Stimulated activated CD8-positive, alpha-beta memory T cell treated with anti-CD3 and anti-CD28 coated beads, Interleukin-4, amount 100 ng/mL, for 1 hour (primary cell): ENCODE measurements at places on chromosomes 13 and 19.

DNA sequence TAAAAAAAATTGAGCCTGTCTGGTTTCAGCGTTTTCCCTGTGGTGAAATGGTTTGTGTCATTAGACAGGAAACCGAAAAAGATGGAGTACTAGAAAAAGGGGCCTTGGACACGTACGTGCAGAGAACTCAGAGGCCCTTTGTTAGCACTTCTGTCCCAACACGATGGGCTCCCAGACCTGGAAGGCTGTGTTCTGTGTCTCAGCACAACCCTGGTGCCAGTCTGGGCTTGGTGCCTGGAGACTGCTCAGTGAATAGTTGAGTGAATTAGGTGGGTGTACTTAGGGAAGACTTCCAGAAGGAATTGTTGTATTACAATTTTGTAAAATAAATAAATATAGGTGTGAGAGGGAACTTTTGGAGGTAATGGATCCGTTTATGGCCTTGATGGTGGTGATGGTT lies 8.7 kb downstream of the ZNF71 start:
- DNase-seq = no peak

DNA sequence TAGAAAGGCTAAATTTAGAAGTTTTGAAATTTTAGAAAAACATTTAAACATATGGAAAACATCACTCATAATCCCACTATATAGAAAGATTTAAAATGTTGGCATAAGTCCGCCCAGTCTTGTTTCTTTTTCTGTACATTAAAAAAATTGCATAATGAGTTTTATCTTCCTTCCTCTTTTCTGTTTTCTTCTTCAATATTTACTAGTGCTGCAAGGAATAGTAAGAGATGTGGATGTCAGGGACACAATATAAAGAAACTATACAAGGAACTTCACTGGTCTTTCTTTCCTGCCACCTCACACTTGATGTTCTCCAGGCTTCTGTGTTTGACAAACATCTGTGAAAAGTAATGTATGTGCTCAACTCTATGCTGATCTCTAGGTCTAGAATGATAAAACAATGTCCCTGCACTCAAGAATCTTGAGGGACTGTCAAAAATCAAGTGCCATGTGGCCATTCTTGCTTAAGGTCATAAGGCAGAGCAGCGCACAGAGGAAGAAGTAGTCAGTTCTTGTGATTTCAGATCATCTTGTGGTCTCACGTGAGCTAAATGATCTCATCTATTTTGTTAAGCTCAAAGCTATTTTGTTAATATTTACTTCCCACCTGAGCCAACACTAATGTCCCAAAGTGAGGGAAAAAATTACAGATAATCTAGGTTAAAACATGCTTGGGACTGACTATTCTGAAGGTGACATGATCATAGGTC lies 186.9 kb upstream of the OBI1 start:
- DNase-seq = no peak

DNA sequence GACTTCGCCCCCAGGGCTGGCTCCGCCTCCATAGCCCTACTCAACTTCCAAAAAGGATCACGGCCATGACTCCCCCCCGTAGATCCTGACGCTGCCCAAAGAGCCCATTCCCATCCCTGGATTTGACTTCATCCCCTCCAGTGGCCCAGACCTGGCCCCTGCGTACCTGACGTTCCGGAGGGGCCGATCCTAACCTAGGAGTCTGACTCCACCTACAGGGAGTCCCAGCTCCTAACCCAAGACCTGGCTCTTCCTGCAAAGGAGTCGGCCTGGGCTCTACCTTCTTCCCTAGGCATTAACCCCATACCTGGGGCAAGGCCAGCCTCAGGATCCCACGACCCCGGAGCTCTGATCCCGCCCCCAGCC lies 10.8 kb downstream of the STAP2 start:
- DNase-seq = no peak

- no peak for DNase-seq
These were observed 41.8 kb downstream of the RNASEH2B start for GRCh38 chr13:50951366-50951765.

GRCh38 chr13:29733147-29733611 lies 117.2 kb downstream of the UBL3 start:
- no peak for DNase-seq

DNA sequence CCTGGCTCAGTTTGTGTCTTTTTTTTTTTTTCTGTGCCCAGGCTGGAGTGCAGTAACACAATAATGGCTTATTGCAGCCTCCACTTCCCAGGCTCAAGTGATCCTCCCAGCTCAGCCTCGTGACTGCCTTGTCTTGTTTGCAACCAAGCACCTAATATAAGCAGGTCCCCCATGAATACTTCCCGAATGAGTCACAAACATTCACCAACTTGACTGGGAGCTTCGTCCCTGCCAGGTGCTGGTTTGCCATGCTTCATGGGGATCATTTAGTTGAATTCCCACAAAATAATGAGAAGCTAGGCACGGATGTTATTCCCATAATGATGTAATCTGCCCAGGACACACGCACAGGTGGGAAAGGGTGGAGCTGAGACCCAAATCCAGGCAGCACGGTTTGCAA lies 176.5 kb downstream of the CACNA1A start:
- no peak for DNase-seq

DNA sequence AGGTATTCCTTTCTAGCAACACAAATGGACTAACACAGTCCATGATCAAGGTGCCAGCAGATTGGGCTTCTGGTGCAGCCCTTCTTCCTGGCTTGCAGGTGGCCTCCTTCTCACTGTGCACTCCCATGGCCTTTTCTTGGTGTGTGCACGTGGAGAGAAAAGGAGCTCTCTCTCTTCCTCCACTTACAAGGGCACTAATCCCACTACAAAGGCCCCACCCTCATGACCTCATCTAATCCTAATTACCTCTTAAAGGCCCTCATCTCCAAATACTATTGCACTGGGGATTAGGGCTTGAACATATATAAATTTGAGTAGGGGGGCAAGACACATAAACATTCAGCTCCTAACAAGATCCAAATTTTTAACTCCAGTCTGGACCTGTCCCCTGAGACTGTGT lies 19.7 kb upstream of the FARP1 start:
- no peak for DNase-seq

GRCh38 chr13:87057807-87058520 lies 613.2 kb upstream of the SLITRK5 start:
- no peak for DNase-seq

DNA sequence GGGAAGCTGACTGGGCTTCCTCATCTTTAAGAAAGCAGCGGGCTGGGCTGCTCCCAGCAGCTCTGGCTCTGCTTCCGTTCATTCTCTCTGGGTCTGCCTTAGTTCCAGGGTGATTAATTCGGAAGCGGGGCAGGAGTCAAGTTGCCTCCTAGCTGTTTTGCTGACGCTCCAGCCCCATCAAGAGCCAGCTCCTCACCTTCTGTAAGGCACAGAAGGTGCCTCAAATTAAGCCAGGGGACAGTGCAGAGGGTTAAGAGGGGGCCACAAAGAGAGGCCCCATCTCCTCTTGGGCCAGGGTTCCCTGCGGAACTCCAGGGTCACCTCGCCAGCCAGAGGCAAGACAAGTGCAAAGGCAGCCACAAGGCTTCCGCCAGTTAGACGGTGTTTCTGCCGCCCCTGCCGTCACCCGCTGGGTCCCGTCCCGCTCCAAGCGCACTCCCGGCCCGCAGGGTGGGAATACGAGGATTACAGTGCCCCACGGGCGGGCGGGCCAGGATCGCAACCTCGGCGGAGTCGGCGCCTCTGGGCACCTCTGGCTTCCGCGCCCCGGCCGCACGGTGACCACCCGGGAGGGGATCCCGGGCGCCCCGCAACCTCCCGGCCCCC lies 508 bp downstream of the SLC15A1 start:
- DNase-seq = no peak

GRCh38 chr19:51097166-51097738 lies 11.0 kb downstream of the CTU1 start:
- peak; percentile 50 for DNase-seq

DNA sequence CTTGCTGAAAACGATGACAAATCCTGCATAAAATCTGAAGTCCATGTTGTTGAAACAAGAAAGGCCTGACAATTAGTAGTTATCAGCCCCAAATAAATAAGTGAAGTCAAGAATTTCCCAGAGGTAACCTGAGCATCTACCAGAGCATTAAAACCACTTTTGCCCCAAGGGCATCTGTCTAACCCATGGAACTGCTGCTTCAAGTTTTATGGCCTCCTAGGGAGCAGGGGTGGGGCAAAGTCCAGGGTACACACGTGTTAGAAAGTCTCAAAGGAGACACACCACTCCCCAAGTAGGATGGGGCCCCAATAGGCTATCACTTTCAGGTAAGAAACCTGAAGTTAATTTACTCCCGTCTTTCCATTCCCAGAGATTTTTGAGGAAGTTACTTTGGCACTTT lies 81.1 kb downstream of the CACNA1A start:
- DNase-seq = no peak
